Fibroblast of the aortic adventitia (primary cell): ENCODE measurements at places on chromosomes 5 and 9. TPM values are rescaled to one million over a fixed set of nuclear protein-coding genes. Genes with fewer than 3 reads are reported as not detected.

The HSDL2 gene
- 49.7 and 54.9 TPM in 2 replicates for total RNA-seq

The MYO10 gene
- total RNA-seq: 37.1 and 324 TPM in 2 replicates

The C9orf153 gene
- 0.41 and 0.45 TPM in 2 replicates for total RNA-seq

The ARID3C gene
- total RNA-seq: 0.09 and 0.74 TPM in 2 replicates

The FGFR4 gene
- 0.74 TPM in 1 of 2 replicates, not detected in the other for total RNA-seq

The MAMDC2 gene
- total RNA-seq: 0.45 and 2.8 TPM in 2 replicates

The CCNO gene
- 0.18 TPM in 1 of 2 replicates, not detected in the other for total RNA-seq

The TYRP1 gene
- total RNA-seq: 0.09 and 1.1 TPM in 2 replicates

The ROPN1L gene
- 0.63 TPM in 1 of 2 replicates, not detected in the other for total RNA-seq

The SH3GL2 gene
- total RNA-seq: 0.18 TPM in 1 of 2 replicates, not detected in the other

The C1QTNF3 gene
- 1.9 and 8.3 TPM in 2 replicates for total RNA-seq

The ATOSB gene
- total RNA-seq: 14.1 and 22.1 TPM in 2 replicates

The TTC23L gene
- 0.36 TPM in 1 of 2 replicates, not detected in the other for total RNA-seq

The CCNI2 gene
- total RNA-seq: 1.2 TPM in 1 of 2 replicates, not detected in the other

The MACIR gene
- 7.1 and 13.8 TPM in 2 replicates for total RNA-seq

The IFNK gene
- not detected in 2 replicates for total RNA-seq

The PGM5 gene
- total RNA-seq: 8.0 and 13.5 TPM in 2 replicates

The SHOC1 gene
- 0.09 TPM in 1 of 2 replicates, not detected in the other for total RNA-seq

The NR2F1-AS1 gene
- total RNA-seq: 11.8 and 23.7 TPM in 2 replicates

The PCDHGB7 gene
- 16.7 and 22.1 TPM in 2 replicates for total RNA-seq

The GPX3 gene
- total RNA-seq: 11.3 and 53.1 TPM in 2 replicates

The C6 gene
- 0.27 and 3.4 TPM in 2 replicates for total RNA-seq

The HTR4 gene
- 0.18 TPM in 1 of 2 replicates, not detected in the other for total RNA-seq

The PCDHGA8 gene
- 2.5 and 3.8 TPM in 2 replicates for total RNA-seq

The SLC4A9 gene
- total RNA-seq: not detected in 2 replicates

The RAB14 gene
- total RNA-seq: 24.0 and 47.8 TPM in 2 replicates

The ZNF354C gene
- 8.6 and 10.5 TPM in 2 replicates for total RNA-seq

The TRIM36 gene
- total RNA-seq: 0.36 and 0.41 TPM in 2 replicates

The WNK2 gene
- not detected in 2 replicates for total RNA-seq

The PPP3R2 gene
- not detected in 2 replicates for total RNA-seq

The GLDC gene
- total RNA-seq: 0.65 and 1.8 TPM in 2 replicates

The SLC6A18 gene
- not detected in 2 replicates for total RNA-seq

The ALDOB gene
- total RNA-seq: not detected in 2 replicates

The SLC36A2 gene
- total RNA-seq: not detected in 2 replicates

The BARHL1 gene
- not detected in 2 replicates for total RNA-seq

The SERF1B gene
- total RNA-seq: 10.9 and 18.1 TPM in 2 replicates

The CNTNAP3 gene
- total RNA-seq: 2.1 and 25.7 TPM in 2 replicates

The PCDHB8 gene
- total RNA-seq: 0.16 and 0.27 TPM in 2 replicates

The PCDHGA2 gene
- 2.5 and 3.9 TPM in 2 replicates for total RNA-seq

The IL17B gene
- not detected in 2 replicates for total RNA-seq

The PCDH12 gene
- under 0.01 and 0.16 TPM in 2 replicates for total RNA-seq

The CDHR2 gene
- not detected in 2 replicates for total RNA-seq

The BTNL9 gene
- total RNA-seq: not detected in 2 replicates

The NKD2 gene
- 0.81 TPM in 1 of 2 replicates, not detected in the other for total RNA-seq

The RNF183 gene
- total RNA-seq: not detected in 2 replicates

The MTX3 gene
- total RNA-seq: 10.7 and 23.4 TPM in 2 replicates

The LPCAT1 gene
- 41.3 and 56.0 TPM in 2 replicates for total RNA-seq

The RXFP3 gene
- total RNA-seq: not detected in 2 replicates

The FGD3 gene
- not detected in 2 replicates for total RNA-seq

The LHX3 gene
- not detected in 2 replicates for total RNA-seq

The BTNL3 gene
- total RNA-seq: not detected in 2 replicates
